CD8-positive, alpha-beta T cell (primary cell): ENCODE measurements at places on chromosomes 5 and 9.

GRCh38 chr9:107874591-107875369 is 385.2 kb upstream of the KLF4 start:
- no peak for DNase-seq

- DNase-seq = no peak
Measured at GRCh38 chr9:95826183-95826838, 49.2 kb upstream of the ERCC6L2 start.

DNA sequence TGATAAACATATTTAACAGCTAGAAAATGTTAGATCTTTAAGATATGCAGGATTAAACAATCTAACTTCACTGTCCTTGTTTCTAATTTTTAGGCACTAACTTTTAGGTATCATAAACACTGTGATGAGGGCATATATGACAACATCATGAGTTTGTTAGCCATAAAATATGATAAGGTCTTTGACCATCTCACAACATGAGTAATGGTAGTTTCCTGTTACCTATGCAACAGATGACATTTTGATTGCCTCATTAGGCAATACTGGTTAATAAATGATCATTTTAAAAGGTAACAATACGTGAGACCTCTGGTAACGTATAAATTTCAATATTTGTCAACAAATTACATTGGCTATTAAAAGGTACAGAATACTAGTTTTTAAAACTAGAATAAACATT is 613.5 kb downstream of the PDE4D start:
- DNase-seq = no peak

- no peak for DNase-seq
Measured at GRCh38 chr9:36258996-36259533, 817 bp upstream of the GNE start.

- DNase-seq = no peak
Measured at GRCh38 chr9:96884443-96884842, 30.1 kb upstream of the ZNF782 start.

DNA sequence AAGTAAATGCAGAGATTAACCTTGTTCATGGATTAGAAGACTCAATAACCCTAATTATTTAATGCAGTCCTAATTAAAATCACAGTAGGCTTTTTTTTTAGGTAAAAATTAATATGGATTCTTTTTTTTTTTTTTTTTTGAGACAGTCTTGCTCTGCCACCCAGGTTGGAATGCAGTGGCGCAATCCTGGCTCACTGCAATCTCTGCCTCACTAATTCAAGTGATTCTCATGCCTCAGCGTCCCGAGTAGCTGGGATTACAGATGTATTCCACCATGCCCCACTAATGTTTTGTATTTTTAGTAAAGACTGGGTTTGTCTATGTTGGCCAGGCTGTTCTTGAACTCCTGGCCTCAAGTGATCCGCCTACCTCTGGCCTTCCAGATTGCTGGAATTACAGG is 40.6 kb downstream of the DENND4C start:
- no peak for DNase-seq

DNA sequence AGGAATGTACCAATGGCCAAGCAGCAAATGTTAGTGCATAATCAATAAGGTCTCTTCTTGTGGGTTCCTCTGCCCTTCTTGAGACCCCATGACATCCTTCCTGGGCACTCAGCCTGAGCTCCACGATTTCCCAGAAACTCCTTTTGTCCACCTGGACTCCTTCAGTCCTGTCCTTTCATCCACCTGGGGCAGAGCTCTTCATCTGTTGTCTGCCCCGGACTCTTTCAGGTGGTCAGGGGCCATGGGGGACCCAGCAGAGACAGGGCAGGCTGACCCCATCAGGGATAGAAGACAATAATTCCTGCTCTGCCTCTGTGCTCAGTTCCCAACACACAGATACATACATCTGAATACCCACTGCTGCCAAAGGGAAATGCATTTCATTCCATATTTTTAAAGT is 58.9 kb upstream of the OTULINL start:
- no peak for DNase-seq

- DNase-seq = no peak
Measured at GRCh38 chr5:177300236-177300880, 3.2 kb downstream of the RAB24 start.

- DNase-seq = no peak
Measured at GRCh38 chr5:52829664-52830063, 41.9 kb downstream of the ITGA1 start.
